ENCODE measurements at places on chromosomes 13 and 19.
A peak's percentile ranks its signal among the peaks of the same experiment; 100 is the strongest.

DNA sequence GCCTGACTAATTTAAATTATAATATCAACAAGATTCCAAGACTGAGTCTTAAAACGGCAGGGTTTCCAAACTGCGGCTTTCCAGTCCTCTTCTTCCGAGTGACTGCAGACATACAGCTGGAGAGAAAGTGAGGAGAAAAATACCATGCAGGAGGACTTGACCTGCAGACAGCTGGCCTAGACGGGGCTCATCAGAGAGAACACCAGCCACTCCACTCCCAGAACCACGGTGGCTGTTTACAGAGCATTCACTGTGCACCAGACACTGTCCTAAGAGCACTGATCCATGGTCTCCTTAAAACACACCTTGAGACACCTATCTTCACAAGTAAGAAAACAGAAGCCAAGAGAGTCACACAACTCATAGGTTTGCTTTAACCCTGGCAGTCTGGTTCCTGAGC is 152.7 kb downstream of the MIPEP start:
- DNase-seq: no peak

DNA sequence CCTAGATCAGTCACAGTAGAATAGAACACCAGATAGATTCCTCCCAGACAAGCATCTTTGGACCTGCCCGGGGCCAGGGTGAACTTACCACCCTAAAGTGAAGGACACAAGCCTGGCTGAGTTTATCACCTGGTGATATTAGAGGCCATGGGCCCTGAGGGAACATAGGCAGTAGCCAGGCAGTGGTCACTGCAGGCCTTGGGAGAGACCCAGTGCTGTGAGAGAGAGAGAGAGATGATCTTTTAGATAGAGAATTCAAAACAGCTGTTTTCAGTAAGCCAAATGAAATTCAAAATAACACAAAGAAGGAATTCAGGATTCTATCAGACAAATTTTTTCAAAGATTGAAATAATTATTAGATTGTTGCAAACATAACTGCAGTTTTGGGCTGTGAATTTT is 1679.9 kb downstream of the EFNB2 start:
- DNase-seq: no peak

GRCh38 chr19:4518345-4519171 is at the start of gene PLIN4:
PLIN4 (minus strand) TSS chr19:4518486; CDS start chr19:4518272, 214 bp downstream.
- peak; percentile 56 for DNase-seq

- no peak for DNase-seq
Observed at GRCh38 chr19:14346279-14346678, 35.0 kb upstream of the ADGRE5 start.

- no peak for DNase-seq
Observed at GRCh38 chr13:109146912-109147647, 517.7 kb downstream of the MYO16 start.

DNA sequence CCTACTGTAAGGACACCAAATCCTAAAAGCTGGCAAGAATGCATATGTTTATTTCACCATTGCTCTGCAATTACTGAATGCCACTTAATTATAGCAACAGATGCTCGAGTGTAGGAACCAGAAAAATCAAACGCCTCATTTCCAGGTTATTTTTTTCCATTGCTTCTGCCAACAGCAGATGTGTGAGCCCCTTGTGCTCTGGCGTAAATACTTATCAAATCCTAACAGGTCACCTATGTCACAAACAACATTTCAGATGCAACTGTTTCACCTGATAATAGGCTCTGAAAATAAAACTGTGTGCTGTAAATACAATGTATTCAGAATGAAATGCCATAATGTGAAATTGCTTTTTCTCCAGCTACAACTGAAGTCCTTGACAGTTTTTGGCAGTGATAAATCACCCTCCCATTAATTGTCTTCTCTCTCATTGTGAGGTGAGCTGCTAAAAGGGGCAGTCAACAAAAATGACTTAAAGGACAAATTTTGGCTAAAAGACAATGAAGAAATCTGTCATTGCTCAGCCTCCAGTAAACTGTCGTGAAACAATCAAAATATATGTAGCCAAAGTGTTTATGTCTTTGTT is 344.0 kb downstream of the DACH1 start:
- no peak for DNase-seq

DNA sequence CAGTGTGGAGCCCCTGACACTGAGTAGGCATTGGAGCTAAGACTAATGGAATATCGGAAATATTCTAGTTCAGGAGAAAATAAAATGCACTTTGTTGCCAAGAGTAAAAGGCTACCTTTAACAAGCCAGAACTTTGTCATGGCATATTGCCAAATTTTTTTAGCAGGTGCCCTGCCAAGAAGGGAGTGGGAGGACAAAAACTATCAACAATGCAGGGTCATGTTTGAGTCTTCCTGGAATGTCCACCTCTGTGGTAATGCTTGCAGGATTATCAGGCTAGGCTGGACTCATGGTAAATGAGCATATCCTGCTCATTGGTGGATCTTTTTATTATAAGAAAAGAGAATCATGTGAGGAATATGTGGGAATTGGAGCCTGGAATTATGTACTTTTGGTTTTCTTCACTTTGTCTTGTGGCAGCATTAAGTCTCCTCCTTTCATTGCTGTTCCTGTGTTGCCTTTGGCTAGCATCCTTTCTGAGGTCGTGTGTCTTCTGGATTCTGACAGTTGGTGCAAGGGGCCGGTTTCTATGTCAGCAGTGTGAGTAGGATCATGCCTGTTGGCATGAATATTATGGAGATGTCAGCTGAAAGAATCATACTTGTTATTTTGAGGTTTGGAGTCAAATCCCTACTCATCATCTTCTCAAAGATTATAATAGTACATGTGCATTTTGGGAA is 122.9 kb upstream of the SPRY2 start:
- no peak for DNase-seq

GRCh38 chr13:23506071-23506806 is 64.0 kb upstream of the TNFRSF19 start:
- no peak for DNase-seq

GRCh38 chr19:11375143-11375948 is 880 bp downstream of the SWSAP1 start:
- no peak for DNase-seq

- no peak for DNase-seq
Observed at GRCh38 chr19:9782338-9782737, 13.8 kb upstream of the ZNF846 start.

GRCh38 chr13:106852436-106852835 is 284.5 kb upstream of the ARGLU1 start:
- no peak for DNase-seq

GRCh38 chr19:2726904-2727639 is 5.9 kb upstream of the DIRAS1 start:
- DNase-seq: no peak

- DNase-seq: no peak
Observed at GRCh38 chr19:3367628-3368440, 1.5 kb downstream of the NFIC start.

GRCh38 chr19:39059302-39059701 is 24.9 kb upstream of the ACP7 start:
- no peak for DNase-seq

DNA sequence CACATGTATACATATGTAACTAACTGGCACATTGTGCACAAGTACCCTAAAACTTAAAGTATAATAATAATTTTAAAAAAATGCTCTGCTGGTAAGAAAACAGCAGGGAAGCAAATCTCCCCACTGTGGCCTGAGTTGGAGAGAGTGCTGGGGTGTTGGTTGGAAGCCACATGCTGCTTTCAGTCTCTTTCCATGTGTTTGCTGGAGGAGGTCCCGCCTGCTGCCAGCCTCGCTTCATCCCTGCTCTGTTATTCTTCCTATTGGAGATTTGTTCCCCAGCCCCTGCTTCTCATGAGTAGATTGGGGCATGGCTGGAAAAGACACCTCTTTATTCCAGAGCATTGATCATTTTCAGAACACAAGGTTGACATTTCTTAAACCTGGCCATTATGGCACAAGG is 230.5 kb downstream of the FGF9 start:
- DNase-seq: no peak

Measured in putamen (tissue), 1 donor.